ENCODE measurements at places on chromosomes 6 and 20. TPM values are rescaled to one million over a fixed set of nuclear protein-coding genes. Genes with fewer than 3 reads are reported as not detected.

- peak overlapping the region; percentile 95 for H3K27ac ChIP-seq
- no peak overlapping the region for H3K4me3 ChIP-seq
- H3K27me3 ChIP-seq = no peaks in the 10 kb centered on the region
- peaks cover 100% of the 10 kb centered on the region for H3K4me1 ChIP-seq
- no peak for DNase-seq
- H3K36me3 ChIP-seq = peaks cover 9% of the 10 kb centered on the region
These were observed 29.1 kb downstream of the TRAM2 start for GRCh38 chr6:52547647-52548352.

DNA sequence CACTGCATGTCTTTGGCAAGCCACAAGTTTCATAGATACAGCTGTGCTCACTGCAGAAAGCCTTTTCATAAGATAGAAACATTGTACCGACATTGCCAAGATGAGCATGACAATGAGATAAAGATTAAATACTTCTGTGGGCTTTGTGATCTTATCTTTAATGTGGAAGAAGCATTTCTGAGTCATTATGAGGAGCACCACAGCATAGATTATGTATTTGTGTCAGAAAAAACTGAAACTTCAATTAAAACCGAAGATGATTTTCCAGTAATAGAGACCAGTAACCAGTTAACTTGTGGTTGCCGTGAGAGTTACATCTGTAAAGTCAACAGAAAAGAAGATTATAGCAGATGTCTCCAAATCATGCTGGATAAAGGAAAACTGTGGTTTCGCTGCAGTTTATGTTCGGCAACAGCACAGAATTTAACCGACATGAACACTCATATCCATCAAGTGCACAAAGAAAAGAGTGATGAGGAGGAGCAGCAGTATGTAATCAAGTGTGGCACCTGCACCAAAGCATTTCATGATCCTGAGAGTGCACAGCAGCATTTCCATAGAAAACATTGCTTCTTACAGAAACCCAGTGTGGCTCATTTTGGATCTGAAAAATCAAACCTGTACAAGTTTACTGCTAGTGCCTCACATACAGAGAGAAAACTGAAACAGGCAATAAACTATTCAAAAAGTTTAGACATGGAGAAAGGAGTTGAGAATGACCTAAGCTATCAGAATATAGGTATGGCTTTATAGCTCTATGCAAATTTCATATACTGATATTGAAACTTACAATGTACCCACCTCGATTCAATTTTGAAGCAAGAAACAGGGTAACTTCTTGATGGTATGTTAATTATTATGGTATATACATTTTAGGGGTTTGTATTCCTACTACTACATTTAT is 23.9 kb upstream of the BAG2 start:
- H3K4me1 ChIP-seq = peaks cover 4% of the 10 kb centered on the region
- no peak for DNase-seq
- H3K36me3 ChIP-seq = peaks cover 26% of the 10 kb centered on the region
- no peak overlapping the region for H3K27ac ChIP-seq
- no peaks in the 10 kb centered on the region for H3K27me3 ChIP-seq
- H3K4me3 ChIP-seq = no peak overlapping the region

DNA sequence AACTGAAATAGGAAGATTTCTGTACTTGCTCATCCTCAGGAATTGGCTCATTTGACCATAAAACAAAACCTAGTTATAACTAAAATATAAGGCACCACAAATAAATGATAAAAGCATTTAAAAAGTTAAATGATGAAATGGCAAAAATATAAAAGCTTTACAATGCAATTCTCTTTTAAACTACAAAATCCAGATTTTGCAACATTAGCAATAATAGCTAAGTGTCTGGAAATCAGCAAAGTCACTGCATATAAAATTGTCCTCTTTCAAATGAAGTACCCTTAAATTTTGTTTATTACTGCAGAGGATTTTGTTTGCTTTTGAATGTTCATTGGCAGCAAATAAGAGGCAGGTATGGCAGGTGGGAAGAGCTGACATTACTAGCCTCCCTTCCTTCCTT is 270.4 kb upstream of the RSPO3 start:
- H3K4me1 ChIP-seq = no peaks in the 10 kb centered on the region
- no peak overlapping the region for H3K27ac ChIP-seq
- DNase-seq = no peak
- H3K27me3 ChIP-seq = no peaks in the 10 kb centered on the region
- no peaks in the 10 kb centered on the region for H3K36me3 ChIP-seq

GRCh38 chr20:37534401-37535157 is 6.9 kb upstream of the BLCAP start:
- DNase-seq = no peak
- H3K27me3 ChIP-seq = peaks cover 7% of the 10 kb centered on the region
- H3K27ac ChIP-seq = peak overlapping the region; percentile 42

GRCh38 chr20:62342910-62343309 is 24.2 kb downstream of the LAMA5 start:
- H3K4me1 ChIP-seq = no peaks in the 10 kb centered on the region
- H3K27ac ChIP-seq = no peak overlapping the region
- H3K36me3 ChIP-seq = peaks cover 35% of the 10 kb centered on the region
- no peaks in the 10 kb centered on the region for H3K27me3 ChIP-seq
- H3K4me3 ChIP-seq = no peak overlapping the region

GRCh38 chr6:53822401-53823125 is 27.8 kb downstream of the LRRC1 start:
- no peak overlapping the region for H3K27ac ChIP-seq
- no peaks in the 10 kb centered on the region for H3K36me3 ChIP-seq
- H3K4me1 ChIP-seq = peaks cover 64% of the 10 kb centered on the region
- no peak overlapping the region for H3K4me3 ChIP-seq

GRCh38 chr20:61688411-61688810 is 377.3 kb downstream of the TAF4 start:
- H3K27ac ChIP-seq = no peak overlapping the region
- no peaks in the 10 kb centered on the region for H3K4me1 ChIP-seq
- H3K4me3 ChIP-seq = no peak overlapping the region

DNA sequence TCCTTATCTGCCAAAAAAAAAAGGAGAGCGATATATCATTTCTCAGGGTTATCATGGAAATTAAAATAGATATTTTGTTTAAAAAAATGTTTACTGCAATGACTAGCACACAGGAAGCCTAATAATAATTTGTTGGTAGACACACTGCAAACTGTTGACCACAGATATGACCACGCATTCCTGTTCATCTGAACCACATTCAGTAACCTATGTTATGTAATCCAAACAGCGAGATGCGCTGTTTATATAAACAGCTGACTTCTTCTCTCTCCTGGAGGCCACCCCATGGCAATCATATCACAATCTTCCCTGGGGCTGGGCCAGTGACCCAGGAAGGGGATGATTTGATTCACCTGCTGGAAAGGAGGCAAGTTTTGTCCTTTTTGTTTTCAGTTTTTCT is 129.3 kb upstream of the UST start:
- no peaks in the 10 kb centered on the region for H3K4me1 ChIP-seq
- H3K27me3 ChIP-seq = peaks cover 2% of the 10 kb centered on the region
- no peaks in the 10 kb centered on the region for H3K36me3 ChIP-seq
- H3K4me3 ChIP-seq = no peak overlapping the region
- DNase-seq = no peak
- H3K27ac ChIP-seq = no peak overlapping the region

DNA sequence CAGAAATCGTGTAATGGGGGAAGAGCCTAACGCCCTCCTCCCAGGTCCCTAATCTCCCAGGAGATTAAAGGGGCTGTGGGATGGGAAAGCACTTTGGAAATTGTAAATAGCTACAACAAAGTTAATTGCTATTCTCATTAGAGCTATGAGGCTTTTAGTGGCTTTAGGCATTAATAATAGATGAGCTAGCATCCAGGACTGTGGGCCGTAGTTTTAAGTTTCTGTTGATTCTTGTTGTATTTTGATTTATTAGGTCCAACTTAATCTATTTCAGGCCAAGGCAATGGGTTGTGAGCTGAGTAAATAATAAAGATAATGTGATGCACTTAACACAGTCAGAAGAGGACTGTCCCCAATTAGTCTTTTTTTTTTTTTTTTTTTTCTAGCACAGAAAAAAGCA is 67.7 kb downstream of the ANKRD6 start:
- H3K4me1 ChIP-seq = peaks cover 22% of the 10 kb centered on the region
- no peak for DNase-seq
- H3K27me3 ChIP-seq = no peaks in the 10 kb centered on the region
- H3K27ac ChIP-seq = no peak overlapping the region

- no peaks in the 10 kb centered on the region for H3K36me3 ChIP-seq
- no peak for DNase-seq
- H3K27ac ChIP-seq = peak overlapping the region; percentile 6
- peak overlapping the region; percentile 97 for H3K4me3 ChIP-seq
These were observed 765 bp downstream of the IRAK1BP1 start for GRCh38 chr6:78868116-78868515.

- H3K27me3 ChIP-seq = peaks cover 40% of the 10 kb centered on the region
- H3K4me3 ChIP-seq = no peak overlapping the region
- no peaks in the 10 kb centered on the region for H3K4me1 ChIP-seq
- H3K27ac ChIP-seq = no peak overlapping the region
These were observed 186.7 kb downstream of the PHACTR1 start for GRCh38 chr6:12903246-12903645.

DNA sequence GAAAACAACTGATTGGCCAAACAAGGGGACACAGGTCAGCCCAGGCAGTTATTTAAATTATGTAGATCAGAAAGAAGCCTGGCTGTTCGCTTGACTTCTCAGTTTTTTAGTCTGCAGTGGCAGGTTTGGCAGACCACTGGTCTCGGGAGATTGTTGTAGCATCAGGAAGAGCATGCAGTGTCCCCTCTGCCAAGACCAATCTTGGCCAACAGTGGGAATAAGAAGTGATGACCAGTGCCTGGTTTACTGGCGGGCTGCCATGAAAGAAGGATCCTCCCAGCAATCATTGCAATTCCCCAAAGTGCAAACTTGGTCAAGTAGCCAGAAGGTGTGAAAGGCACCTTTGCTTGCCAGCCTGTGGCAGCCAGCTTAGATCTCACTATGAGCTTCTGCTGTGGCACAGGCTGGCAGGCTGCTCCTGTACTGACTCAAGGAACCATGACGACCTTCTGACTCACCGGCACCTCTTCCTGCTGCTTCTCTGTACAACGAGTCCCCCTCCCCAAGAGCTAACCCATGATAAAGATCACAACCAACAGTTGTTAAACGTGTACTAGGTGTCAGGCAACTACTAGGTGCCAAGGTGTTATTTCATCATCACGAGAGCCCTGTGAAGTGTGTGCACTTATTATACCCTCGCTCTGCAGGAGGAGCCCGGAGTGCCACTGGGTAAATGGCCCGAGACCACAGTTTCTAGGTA is 76.8 kb upstream of the DUSP22 start:
- no peak overlapping the region for H3K27ac ChIP-seq
- H3K4me1 ChIP-seq = peaks cover 3% of the 10 kb centered on the region
- H3K36me3 ChIP-seq = no peaks in the 10 kb centered on the region

GRCh38 chr6:53915026-53915691 is 120.4 kb downstream of the LRRC1 start:
- no peak overlapping the region for H3K4me3 ChIP-seq
- H3K27ac ChIP-seq = no peak overlapping the region
- peaks cover 15% of the 10 kb centered on the region for H3K4me1 ChIP-seq

DNA sequence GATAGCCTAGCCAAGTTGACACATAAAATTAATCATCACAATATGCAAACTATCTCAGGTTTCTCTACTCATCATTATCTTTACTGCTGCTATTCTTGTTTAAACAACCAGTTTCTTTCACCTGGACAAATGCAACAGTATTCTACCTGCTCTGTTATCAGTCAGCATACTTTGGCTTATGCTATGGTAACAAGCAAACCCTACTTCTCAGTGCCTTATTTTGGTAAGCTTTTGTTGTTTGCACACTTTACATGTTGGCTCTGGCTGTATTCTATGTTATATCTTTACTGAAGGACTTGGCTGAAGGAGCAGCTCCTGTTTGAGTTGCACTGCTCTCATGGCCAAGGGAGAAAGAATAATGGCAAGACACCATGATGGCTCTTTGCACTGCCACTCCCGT is 463.1 kb downstream of the EPM2A start:
- DNase-seq = no peak
- no peak overlapping the region for H3K27ac ChIP-seq
- peaks cover 8% of the 10 kb centered on the region for H3K27me3 ChIP-seq
- H3K36me3 ChIP-seq = no peaks in the 10 kb centered on the region
- H3K4me1 ChIP-seq = no peaks in the 10 kb centered on the region

DNA sequence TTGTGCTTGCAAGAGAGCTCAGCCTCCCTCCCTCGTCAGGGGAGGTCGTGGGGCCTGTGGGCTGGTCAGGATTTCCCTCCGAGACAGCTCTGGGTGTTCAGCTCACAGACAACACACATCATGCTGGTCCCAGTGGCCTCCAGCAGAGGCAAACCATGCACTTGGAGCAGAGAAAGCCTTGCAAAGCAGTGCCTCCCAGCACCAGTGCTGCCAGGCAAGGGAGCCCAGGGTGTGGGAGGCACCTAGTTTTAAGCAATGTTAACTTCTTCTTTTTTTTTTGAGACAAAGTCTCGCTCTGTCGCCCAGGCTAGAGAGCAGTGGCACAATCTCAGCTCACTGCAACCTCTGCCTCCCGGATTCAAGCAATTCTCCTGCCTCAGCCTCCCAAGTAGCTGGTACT is 34.0 kb upstream of the INSM1 start:
- H3K27me3 ChIP-seq = peaks cover 10% of the 10 kb centered on the region
- H3K4me3 ChIP-seq = no peak overlapping the region
- no peaks in the 10 kb centered on the region for H3K4me1 ChIP-seq
- H3K36me3 ChIP-seq = no peaks in the 10 kb centered on the region
- no peak overlapping the region for H3K27ac ChIP-seq

- H3K27ac ChIP-seq = peak overlapping the region; percentile 49
- H3K36me3 ChIP-seq = no peaks in the 10 kb centered on the region
- no peak overlapping the region for H3K4me3 ChIP-seq
- H3K27me3 ChIP-seq = no peaks in the 10 kb centered on the region
- no peak for DNase-seq
- peaks cover 39% of the 10 kb centered on the region for H3K4me1 ChIP-seq
These were observed 5.0 kb upstream of the GDF5 start for GRCh38 chr20:35443003-35443402.

DNA sequence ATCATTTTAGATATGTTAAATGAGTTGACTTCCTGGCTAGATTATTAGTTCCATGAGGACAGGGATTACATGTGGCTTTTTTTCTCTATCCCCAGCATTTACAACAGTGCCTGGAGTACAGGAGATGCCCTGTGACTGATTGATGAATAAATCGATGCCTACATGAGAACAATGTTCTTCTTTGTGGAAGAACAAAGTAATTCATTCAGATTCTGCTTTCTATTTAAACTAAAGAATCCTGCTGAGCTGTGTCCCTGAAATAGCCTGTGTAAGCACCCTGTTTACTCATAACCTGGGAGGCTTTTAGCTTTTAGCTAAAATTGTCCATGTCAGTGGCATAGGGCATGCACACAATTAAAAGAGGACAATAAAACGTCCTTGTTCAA is 125.1 kb upstream of the BTBD3 start:
- no peaks in the 10 kb centered on the region for H3K27me3 ChIP-seq
- no peak overlapping the region for H3K27ac ChIP-seq
- no peak for DNase-seq
- H3K4me1 ChIP-seq = peaks cover 8% of the 10 kb centered on the region
- no peak overlapping the region for H3K4me3 ChIP-seq

The SRC gene
- 25.7 TPM for total RNA-seq

The STMND1 gene
- not detected for total RNA-seq

The MYMX gene
- not detected for total RNA-seq

The SLC24A3 gene
- total RNA-seq = not detected

The BLTP3A gene
- total RNA-seq = 20.1 TPM

The ZFAND3 gene
- total RNA-seq = 62.8 TPM

The CHRNA4 gene
- total RNA-seq = not detected

The MOG gene
- not detected for total RNA-seq
